Fibroblast of skin of right biceps (primary cell): ENCODE measurements at places on chromosomes 11 and 22.

DNA sequence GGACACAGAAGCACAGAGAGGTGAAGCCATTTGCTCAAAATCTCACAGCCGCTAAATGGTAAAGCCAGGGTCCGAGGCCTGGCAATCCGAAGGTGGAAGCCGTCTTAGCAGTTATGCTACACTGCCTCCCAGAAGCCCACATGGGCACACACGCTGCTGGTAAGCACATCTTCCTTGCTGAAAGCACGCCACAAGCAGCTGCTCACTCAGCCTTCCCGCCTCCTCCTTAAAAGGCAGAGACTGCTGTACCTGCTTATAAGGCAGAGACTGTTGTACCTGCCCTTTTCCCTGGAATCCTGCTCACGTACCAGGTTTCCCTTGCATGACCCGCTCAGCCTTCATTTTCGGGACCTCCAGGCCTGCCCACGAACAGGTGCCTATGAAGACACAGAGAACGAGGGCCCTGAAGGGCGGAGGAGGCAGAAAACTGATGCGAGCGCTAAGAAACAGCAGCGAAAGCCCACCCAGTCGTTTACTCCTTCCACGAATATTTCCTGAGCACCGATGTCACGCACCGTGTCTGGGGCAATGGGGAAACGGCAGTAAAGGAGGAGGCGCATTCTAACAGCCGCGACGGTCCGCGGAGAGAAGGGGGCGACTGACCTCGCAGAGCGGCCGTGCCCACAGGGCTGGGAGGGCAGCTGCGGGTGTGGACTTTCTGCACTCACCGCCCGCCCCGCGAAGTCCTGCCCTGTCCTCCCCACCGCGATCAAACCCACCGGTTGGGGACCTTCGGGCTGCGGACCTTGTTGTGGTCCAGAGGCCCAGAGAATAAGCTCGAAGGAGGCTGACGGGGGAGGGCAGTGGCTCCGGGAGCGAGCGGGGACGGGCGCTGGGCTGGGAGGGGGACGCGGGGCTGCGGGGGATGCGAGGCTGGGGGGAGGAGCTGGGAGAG, 13.0 kb downstream of the SPATA19 start:
- DNase-seq = no peak

DNA sequence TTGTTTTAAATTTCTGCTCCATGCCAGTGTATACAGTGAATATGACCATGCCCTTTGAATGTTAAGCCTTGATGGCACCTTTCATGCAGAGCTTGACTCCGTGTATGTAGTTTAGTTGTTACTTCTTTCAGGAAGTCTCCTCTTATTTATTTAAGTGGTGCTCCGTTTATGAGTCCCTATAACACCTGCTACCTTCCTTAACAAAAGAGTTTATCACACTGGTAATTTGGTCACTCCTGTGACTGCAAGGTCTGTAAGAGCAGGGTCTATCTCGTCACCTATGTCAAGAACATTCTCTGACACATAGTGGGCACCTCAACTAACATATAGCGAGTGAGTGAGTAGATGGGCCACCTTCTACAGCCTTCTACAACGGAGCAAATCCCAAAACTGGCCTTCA, 152.5 kb downstream of the CCDC34 start:
- no peak for DNase-seq

DNA sequence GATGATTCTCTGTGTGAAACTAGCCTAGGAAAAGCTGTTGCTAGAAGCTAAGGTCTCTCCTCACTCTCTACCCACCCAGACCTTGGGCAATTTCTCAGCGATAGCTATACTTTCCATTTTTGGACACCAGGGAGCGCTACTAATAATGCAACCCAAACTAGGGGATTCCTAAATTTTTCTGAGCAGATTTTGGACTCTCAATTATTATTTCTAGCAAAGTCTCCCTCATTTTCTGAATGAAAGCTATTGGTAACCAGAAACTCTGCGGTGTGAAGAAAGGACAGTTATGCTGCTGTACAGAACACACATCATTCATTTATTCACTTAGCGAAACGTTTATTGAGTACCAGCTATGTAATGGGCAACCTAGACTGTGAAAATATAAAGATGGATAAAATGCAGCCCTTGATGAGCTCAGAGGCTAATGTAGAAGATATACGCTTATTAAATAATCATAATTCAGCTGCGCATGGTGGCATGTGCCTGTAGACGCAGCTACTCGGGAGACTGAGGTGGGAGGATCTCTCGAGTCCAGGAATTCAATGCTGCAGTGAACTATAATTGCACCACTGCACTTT, 6.1 kb upstream of the STIM1 start:
- peak; percentile 41 for DNase-seq

DNA sequence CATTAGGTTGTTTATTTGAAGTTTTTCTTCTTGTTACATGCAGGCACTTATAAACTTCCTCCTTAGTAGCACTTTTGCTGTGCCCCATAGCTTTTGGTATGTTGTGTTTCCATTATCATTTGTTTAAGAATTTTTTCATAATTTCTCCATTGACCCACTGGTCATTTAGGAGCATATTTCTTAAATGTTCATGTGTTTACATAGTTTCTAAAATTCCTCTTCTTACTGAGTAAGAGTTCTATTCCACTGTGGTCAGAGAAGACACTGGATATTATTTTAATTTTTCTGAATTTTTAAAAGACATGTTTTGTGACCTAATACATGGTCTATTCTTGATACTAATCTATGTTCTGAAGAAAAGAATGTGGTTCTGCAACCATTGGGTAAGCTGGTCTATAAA, 333.0 kb downstream of the DDX10 start:
- no peak for DNase-seq

DNA sequence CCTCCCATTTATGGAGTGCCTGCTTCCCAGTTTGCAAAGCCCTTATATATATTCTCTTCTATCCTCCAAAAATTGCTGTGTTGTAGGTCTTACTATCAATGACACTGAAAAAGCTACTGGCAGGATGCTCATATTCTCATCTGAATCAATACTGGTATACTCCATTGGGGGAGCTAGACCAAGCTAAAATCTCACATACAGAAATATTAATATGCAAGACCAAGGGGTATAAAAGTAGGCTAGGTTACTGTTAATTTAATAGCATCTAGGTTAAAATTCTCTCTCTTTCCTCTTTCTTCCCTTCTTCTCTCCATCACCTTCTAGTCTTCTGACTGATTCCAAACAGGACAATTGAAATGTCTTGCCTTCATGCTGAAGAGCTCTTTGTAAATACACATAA, 17.1 kb upstream of the BDNF start:
- peak; percentile 60 for DNase-seq

GRCh38 chr11:120703358-120704152, 192.0 kb downstream of the GRIK4 start:
- DNase-seq = no peak

DNA sequence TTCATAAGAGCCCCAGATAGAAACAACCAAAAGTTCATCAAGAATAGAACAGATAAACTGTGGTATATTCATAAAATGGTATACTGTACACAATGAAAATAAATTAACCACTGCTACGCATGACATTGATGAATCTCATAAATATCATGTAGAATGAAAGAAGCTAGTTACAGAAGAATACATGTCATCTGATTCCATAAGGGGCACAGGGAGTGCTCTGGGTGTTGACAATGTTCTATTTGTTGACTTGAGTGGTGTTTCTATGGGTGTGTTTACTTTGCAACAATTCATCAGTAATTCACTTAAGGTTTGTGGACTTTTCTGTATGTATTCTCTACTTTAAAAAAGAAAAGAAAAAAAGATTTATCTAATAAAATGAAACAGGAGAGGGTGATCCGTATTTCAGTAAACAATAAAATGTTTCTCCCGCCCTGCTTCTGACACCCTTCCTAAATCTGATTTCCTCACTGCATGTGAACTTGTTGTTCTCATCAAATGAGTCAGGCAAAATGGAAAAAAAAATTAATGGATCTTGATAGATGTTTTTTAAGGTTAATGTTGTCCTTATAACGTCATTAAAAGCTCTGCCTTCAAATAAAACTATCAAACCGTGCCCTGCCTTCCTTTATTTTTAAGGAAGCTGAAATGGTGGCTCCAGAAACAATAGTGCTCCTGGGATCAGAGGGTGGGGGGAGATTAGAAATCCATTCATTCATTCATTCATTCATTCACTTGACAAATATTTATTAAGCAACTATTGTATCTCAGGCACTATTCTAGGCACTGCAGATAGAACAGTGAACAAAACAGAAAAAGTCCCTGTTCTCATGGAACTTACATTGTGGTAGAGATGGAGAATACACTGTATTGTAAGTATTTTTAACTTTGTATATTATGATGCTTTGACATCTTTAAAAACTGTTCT, 77.2 kb upstream of the CD44 start:
- DNase-seq = no peak

- no peak for DNase-seq
Measured at GRCh38 chr22:44891791-44892190, 118.0 kb downstream of the PHF21B start.

DNA sequence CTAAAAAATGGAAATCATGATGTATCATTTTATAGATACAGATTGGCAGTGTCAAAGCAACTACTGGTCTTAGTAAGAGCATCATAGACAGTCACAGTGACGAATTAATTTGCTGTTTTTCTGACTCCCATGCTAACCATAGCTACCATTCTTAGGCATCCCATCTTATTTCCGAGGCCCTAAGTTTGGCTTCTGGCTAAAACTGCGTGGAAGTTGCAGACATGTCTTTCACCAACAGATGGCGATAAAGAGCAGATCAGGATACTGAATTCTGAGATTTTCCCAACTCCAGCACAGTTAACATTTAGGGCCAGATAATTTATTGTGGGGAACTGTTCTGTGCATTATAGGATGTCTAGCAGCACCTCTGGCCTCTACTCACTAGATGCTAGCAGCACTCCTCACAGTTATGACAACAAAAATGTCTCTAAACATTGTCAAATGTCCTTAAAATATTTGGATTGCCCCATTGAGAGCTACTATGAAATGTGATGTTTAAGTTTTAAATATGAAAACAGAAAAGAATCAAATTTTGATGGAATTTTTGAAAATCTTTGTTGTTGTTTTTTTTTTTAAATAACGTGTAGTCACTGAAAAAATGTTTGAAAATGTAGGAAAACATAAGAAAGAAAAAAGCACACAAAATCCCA, 16.3 kb downstream of the OR2AG2 start:
- peak; percentile 20 for DNase-seq

GRCh38 chr11:96045622-96046456, 121.9 kb upstream of the MTMR2 start:
- peak; percentile 85 for DNase-seq

GRCh38 chr11:36070213-36070953, 126.5 kb downstream of the LDLRAD3 start:
- no peak for DNase-seq

DNA sequence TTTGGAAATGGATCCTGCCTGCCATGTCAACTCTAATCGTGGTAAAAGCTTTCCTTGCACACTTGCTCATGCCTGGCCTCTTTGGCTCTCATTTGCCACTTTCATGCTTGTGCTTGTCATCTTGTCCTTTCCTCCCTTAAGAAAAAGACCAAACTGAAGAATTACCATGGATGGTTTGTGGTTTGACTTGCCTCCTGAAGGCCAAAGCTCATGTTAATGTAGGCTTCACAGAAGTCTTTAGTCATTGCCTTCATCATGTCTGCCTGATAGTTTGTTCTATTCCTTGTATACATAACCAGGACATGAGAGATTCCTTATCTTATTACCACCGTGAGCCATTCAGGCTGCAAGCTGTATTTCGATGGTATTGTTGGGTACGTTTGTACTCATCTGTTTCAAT, 17.3 kb downstream of the TEAD1 start:
- DNase-seq = peak; percentile 57

DNA sequence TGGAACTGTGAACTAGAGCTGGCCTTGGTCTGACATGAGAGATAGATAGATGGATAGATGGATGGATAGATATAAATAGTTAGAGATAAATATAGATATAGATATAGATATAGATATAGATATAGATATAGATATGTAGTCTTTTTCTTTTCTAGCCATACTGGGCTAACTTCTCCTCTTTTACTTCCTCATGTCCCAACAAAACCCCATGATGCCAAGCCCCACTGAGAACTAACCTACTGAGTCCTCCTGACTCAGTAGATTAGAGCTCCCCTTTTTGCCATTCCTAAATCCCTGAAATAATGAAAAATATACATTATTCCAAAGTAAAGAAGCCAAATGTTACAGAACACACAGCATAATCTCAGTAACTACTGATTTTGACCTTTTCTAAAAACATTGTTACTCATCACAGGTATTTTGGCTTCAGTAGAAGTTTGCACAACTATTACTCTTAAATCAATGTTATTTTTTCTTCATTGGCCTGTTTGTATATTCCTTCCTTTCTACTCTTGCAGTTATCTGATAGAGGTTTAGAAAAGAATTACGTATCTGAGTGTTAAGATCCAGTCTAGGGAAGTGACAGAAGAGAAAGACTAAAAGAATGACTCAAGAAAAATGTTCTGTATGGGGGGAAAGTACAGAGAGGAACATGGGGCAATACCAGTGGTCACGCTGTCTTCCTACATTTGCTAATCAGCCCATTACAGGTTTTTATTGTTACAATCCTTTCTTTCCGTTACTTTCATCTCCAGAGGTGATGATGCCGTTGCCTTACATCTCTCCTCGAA, 6.0 kb upstream of the OR10D3 start:
- no peak for DNase-seq

- no peak for DNase-seq
Measured at GRCh38 chr11:21631991-21632390, 560.9 kb upstream of the ANO5 start.

DNA sequence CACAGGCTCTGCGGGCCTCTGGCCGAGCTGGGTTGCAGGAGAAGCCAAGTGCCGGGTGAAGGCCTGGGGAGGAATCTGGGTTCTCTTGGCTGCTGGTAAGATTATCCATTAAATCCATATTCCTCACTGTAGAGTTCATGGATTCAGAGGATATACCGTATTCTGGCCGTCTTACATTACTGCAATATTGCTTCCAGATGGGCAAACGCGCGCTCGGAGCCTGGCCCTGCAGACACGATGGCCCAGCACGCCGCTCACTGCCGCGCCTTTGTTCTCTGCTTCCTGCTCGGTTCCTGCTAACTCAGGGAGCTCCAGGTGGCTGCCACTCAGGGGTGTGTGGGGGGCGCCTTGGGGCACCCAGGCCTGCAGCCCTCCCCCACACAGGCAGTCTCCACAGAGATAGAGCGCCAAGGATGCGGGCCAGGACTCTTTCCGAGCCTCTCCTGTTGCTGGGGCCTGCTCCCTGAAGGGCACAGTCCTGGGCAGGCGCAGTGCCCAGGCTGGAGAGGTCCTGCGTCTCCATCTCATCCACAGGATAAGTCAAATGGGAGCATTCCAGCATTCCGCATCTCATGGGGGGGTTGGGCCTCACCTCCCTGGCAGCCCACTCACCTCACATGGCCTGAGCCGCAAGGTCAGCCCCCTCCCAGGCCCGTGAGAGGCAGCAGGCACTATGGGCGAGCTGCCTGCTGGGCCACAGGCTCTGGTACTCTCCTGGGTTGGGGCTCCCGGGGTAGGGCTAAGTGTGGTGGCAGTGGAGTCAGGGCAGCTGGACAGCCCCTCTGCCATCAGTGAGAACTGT, 14.1 kb upstream of the KCNQ1OT1 start:
- DNase-seq = peak; percentile 39

- no peak for DNase-seq
Measured at GRCh38 chr11:120747850-120748814, 236.6 kb downstream of the GRIK4 start.

GRCh38 chr11:129530154-129530895, 154.7 kb downstream of the BARX2 start:
- no peak for DNase-seq
